Large intestine (tissue), 12 donors: ENCODE measurements at places on chromosomes 3 and 15.

- no peak for DNase-seq
- H3K4me1 ChIP-seq, result no peaks in the 10 kb centered on the region
- no peak overlapping the region for H3K4me3 ChIP-seq
- H3K27ac ChIP-seq, result no peak overlapping the region
These were observed 486.8 kb upstream of the GOLIM4 start for GRCh38 chr3:168582503-168582902.

DNA sequence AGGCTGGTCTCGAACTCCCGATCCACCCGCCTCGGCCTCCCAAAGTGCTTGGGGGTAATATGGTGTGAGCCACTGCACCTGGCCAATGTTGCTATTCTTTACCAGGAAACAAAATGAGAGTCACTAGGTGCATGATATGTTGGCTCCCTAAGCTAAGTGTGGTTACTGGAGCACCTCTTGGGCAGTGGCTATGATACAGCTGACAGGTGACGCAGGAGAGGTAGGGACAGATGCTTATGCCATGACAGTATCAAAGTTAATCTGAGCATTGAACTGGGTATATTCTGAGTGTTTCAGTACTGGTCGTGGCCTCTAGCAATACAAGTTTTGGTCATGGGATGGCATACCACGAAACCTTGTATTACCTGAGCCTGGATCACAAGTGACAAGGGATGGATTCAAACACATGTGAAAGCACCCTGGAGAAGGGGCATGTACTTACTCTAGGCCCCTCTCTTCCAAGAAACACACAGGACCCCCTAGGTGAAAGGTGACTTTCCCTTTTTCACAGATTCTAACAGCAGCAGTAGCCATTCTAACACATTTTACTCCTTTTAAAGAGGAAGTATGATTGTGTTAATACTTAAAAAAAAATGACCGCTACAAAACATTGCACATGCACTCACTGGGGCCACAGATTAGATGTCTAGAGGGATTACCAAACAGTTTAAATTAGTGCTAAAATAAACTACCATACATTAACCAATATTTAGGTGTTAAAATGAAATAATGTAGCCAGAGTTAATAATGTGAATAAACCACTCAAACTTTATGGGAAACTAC is 467.3 kb downstream of the SHQ1 start:
- H3K36me3 ChIP-seq, result peaks cover 16% of the 10 kb centered on the region
- no peak for DNase-seq
- H3K4me3 ChIP-seq, result no peak overlapping the region
- H3K4me1 ChIP-seq, result peaks cover 23% of the 10 kb centered on the region
- H3K27me3 ChIP-seq, result no peaks in the 10 kb centered on the region

GRCh38 chr3:144344925-144345548 is 373.4 kb downstream of the DIPK2A start:
- H3K27me3 ChIP-seq, result no peaks in the 10 kb centered on the region
- H3K4me1 ChIP-seq, result peaks cover 11% of the 10 kb centered on the region
- H3K4me3 ChIP-seq, result no peak overlapping the region

DNA sequence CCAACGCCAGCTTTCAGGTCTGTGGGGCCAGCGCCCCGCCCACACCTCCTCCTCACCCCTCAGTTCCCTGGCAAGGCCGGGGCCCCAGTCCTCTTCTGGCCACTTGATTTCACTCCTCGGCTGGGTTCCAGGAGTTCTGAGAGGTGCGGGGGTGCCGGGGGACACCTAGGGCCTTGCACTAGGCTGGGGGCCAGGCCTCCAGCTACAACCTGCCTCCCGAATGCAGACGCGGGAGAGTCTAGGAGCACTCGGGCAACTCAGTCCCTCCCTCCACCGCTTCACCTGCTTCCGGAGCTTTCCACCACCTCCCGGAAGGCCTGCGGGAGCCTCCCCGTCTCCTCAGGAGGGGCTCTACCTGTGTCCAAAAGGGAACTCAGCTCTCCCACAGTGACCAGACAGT is 35.6 kb downstream of the TNK2 start:
- H3K27me3 ChIP-seq, result no peaks in the 10 kb centered on the region
- H3K4me1 ChIP-seq, result peaks cover 8% of the 10 kb centered on the region
- DNase-seq, result no peak
- no peak overlapping the region for H3K4me3 ChIP-seq

GRCh38 chr15:29150515-29151483 is 118.8 kb downstream of the NSMCE3 start:
- no peak overlapping the region for H3K27ac ChIP-seq
- H3K4me3 ChIP-seq, result no peak overlapping the region
- H3K36me3 ChIP-seq, result no peaks in the 10 kb centered on the region
- DNase-seq, result no peak

DNA sequence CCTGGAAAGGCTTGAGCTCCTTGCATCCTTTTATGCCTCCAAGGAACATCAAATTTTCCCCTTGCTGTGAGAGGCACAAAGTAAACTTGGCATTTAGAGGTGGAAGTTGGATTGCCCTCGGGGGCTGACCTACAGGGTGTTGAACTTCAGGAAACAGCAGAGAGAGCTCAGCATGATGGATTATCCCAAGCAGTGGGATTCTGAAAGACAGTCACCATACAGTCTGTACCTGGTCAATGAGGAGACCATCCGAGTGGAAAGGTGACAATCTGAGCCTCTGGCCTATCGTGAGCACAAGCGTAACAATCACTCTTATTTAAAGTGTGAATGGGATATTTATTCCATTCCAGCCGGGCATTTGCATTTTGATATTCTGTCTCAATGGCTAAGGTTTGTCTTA is 105.6 kb upstream of the NECTIN3 start:
- no peak overlapping the region for H3K4me3 ChIP-seq
- H3K27me3 ChIP-seq, result no peaks in the 10 kb centered on the region
- H3K27ac ChIP-seq, result no peak overlapping the region
- DNase-seq, result no peak

- DNase-seq, result no peak
- H3K27me3 ChIP-seq, result no peaks in the 10 kb centered on the region
- no peaks in the 10 kb centered on the region for H3K4me1 ChIP-seq
- H3K4me3 ChIP-seq, result no peak overlapping the region
- no peaks in the 10 kb centered on the region for H3K36me3 ChIP-seq
These were observed 35.7 kb upstream of the CPB1 start for GRCh38 chr3:148791920-148792319.

DNA sequence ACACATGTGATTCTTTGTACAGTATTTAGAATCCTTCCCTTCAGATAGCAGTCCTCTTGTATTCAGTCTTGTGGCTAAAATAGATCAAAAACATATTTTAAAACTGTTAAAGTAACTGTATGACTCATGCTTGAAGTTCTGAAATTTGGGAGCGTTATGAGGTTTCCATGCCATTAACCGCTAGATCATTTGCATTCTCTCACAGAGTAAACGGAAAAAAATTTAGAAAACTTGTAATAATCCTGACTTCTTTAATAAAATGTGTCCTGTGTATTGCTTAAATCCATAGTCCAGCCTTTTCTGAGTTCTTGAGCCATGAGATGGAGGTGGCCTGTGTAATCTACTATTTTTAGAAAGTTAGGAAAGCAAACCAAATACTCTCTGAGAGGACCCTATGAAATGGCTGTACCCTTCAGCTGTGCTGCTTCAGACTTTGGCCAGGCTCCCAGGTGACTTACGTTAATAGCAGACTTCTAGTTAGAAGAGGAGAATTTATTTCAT is 33.8 kb downstream of the MBNL1 start:
- no peak overlapping the region for H3K4me3 ChIP-seq
- peaks cover 32% of the 10 kb centered on the region for H3K4me1 ChIP-seq
- peak; percentile 54 for DNase-seq
- H3K27ac ChIP-seq, result peak overlapping the region; percentile 11

DNA sequence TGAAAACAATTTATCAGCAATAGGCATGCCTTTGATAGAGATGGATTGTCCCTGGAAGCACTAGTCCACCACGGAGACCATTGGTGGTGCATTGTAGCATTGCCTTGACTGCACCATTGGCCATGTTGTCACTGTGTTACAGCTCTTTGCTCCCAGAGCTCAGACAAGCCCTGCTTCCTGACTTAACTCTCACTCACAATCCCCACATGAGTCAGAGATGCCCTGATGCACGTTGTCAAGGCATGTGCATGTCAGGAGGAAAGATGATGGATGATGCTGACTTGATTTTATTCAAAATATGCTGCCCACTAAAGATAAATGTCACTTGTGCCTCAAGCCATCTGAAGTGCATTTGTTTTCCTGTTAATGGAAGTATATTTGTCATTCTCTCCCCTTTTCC is 266.1 kb downstream of the ARRDC4 start:
- no peaks in the 10 kb centered on the region for H3K36me3 ChIP-seq
- H3K4me3 ChIP-seq, result no peak overlapping the region
- no peaks in the 10 kb centered on the region for H3K27me3 ChIP-seq

GRCh38 chr15:27260523-27260922 is 289.5 kb downstream of the GABRG3 start:
- no peaks in the 10 kb centered on the region for H3K4me1 ChIP-seq
- H3K27me3 ChIP-seq, result no peaks in the 10 kb centered on the region
- H3K27ac ChIP-seq, result no peak overlapping the region
- DNase-seq, result no peak

DNA sequence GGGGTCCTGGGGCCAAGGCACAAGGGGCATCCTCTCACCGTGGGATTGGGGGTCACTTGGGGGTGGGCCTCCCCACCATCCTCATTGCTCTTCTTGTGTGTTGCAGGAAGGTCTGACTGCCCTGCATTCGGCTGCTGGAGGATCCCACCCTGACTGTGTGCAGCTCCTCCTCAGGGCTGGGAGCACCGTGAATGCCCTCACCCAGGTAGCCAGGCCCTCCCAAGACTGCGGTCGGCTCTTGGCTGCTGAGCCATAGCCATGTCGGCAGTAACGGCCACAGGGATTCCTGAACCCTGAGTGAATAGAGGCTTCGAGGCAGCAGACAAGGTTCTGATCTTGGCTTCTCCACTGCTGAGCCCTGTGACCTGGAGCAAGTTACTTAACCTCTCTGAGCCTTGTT is 19.7 kb downstream of the ANKDD1A start:
- DNase-seq, result no peak
- H3K36me3 ChIP-seq, result peaks cover 3% of the 10 kb centered on the region
- H3K27me3 ChIP-seq, result no peaks in the 10 kb centered on the region
- H3K4me1 ChIP-seq, result no peaks in the 10 kb centered on the region
- no peak overlapping the region for H3K27ac ChIP-seq
